ENCODE measurements at places on chromosomes 7 and 10. TPM values are rescaled to one million over a fixed set of nuclear protein-coding genes. Genes with fewer than 3 reads are reported as not detected.

- DNase-seq, result no peak
These were observed 2.1 kb downstream of the ADD3 start for GRCh38 chr10:110009736-110010475.

DNA sequence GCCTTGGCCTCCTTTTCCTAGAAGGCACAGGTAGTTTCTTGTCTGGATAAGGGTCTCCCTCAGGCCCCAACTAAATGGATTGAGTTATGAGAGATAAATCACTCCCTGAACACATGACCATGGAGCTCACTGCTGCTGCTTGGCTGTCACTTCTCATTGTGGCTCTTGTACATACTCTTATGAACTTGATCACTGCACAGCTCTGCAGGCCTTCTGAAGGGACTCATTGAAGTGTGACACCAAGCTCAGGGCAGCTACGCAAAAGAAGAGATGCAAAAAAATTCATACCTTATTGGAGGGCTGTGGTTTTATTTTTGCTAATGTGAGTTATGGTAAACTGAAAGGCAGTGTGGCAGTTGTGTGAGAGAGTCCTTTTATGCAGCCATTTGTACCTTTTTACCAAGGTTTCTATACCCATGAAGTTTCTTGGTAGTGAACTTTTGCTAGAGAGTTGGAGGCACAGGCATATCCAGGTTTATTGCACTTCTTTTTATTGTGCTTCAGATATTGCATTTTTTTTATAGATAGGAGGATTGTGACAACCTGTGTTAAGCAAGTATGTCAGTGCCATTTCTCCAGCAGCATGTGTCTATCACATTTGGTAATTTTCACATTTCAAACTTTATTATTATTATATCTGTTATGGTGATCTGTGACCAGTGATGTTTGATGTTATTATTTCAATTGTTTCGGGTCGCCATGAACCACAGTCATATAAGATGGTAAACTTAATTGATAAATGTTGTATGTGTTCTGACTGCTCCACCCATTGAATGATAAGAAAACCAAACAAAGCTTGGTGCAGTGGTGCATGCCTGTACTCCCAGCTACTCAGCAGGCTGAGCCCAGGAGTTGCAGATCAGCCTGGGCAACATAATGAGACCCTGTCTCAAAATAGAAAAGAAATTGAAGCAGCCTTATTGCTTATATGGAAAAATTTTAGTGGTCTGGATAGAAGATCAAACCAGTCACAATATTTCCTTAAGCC is 100.6 kb downstream of the LRRC4 start:
- DNase-seq, result no peak

Gene HPSE2
- total RNA-seq, result 0.03 TPM

Gene CYP2C8
- total RNA-seq, result not detected

Gene MMP21
- not detected for total RNA-seq

Data from SK-MEL-5 (cell line).